Stimulated activated CD4-positive, alpha-beta T cell treated with anti-CD3 and anti-CD28 coated beads, TNF-alpha, amount 100 ng/mL, for 48 hours (primary cell): ENCODE measurements at places on chromosomes 12 and 14.

- DNase-seq = no peak
Measured at GRCh38 chr12:96249196-96250118, 55.3 kb downstream of the ELK3 start.

DNA sequence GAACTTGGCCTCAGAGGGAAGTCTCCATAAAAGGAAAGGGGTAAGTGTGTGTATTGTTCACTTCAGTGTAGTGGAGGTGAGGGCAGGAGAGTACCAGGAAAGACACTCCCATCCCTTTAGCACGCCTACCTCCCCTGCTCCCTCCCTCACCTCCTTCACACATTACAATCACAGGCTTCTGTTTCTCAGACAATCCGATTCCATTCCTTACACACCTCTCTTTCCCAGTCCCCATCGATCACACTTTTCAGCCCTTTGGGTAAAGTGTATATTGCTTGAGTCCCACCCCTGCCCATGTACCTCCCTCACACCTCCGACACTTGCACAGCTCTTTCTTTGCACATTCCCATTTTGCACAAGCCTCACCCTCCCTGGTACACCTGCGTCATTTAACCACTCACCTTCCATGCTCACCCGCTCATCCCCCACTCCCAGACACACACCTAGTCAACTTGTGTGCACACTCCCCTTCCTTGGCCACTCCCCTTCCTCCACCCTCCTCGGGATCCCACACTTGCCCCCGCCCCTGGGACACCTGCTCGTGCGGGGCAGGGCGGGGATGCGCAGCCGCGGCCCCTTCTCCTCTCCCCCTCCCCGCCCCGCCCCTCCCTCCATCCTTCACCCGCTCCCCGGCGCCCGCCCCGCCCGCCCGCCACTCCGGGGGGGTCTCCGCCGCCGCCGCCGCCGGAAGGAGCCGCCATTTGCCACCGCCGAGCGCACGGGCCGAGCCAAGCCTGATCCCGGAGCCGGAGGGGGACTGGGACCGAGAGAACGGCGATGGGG lies at the start of gene MARCHF9:
MARCHF9 (plus strand) TSS at position 693 of the 783 bp plus-strand sequence. CDS start 426 bp downstream, outside the sequence.
- DNase-seq = peak; percentile 76

- no peak for DNase-seq
Measured at GRCh38 chr12:124902916-124903315, 11.5 kb downstream of the UBC start.

DNA sequence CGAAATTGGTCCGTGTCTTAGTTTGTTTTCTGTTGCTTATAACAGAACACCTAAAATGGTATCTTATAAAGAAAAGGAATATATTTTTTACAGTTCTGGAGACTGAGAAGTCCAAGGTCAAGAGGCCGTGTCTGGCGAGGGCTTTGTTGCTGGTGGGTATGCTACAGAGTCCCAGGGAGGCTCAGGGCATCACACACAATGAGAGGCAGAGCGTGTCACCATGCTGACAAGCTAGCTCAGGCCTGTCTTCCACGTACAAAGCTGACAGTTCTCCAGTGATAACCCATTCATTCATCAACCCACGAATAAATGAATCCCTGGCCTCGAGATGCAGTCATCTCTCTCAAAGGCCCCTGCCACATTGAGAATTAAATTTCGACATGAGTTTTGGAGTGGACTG lies 56.7 kb upstream of the AEBP2 start:
- DNase-seq = no peak

DNA sequence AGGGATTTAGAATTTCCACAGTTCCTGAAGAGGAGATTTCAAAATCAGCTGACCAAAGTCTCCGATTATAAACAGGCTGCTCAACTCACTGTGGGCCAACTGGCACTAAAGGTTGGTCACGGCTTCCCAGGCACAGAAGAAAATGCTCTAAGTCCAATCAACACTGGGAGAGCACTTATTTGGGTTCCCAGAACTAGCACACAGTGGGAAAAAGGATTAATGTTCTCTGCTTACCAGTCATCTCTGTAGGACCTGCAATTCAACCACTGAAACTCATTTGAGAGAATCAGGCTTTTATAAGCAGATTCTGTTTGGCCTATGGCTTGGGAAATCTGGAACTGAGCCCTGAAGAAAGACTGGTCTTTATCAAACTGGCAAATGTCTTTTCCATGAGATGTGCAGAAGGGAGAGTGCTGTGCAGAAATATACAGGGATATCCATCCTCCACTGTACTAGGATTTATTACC lies 49.4 kb downstream of the ABCC9 start:
- DNase-seq = no peak

- no peak for DNase-seq
Measured at GRCh38 chr14:74190927-74191575, 48.2 kb upstream of the VSX2 start.
